Muscle of leg (tissue), 16 donors: ENCODE measurements at places on chromosomes 2 and 18. TPM values are rescaled to one million over a fixed set of nuclear protein-coding genes. Genes with fewer than 3 reads are reported as not detected.

DNA sequence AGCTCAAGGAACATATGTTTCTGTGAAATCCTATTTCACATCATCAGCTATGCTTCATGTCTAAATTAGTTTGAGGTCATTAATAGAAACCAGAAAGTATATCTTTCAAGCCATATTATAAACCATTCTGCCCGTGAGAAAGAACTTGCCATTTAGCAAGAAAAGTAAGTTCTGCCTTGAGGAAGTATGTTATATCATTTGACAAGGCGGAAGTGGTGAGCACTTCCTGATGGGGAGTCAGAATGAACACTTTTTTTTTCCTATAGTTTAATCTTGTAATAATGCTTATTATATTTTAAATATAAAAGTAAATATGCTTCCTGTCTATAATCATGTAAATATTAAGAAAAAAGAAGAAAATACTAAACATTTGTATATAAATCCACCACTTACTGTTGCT lies 39.3 kb upstream of the NRXN1 start:
- no peak overlapping the region for H3K27ac ChIP-seq
- no peak for DNase-seq
- H3K36me3 ChIP-seq, result no peaks in the 10 kb centered on the region
- H3K4me3 ChIP-seq, result no peak overlapping the region

GRCh38 chr2:47664817-47665216 lies 118.1 kb upstream of the MSH6 start:
- no peak for DNase-seq
- H3K36me3 ChIP-seq, result no peaks in the 10 kb centered on the region
- H3K27ac ChIP-seq, result no peak overlapping the region
- no peak overlapping the region for H3K4me3 ChIP-seq
- no peaks in the 10 kb centered on the region for H3K4me1 ChIP-seq
- no peaks in the 10 kb centered on the region for H3K27me3 ChIP-seq

DNA sequence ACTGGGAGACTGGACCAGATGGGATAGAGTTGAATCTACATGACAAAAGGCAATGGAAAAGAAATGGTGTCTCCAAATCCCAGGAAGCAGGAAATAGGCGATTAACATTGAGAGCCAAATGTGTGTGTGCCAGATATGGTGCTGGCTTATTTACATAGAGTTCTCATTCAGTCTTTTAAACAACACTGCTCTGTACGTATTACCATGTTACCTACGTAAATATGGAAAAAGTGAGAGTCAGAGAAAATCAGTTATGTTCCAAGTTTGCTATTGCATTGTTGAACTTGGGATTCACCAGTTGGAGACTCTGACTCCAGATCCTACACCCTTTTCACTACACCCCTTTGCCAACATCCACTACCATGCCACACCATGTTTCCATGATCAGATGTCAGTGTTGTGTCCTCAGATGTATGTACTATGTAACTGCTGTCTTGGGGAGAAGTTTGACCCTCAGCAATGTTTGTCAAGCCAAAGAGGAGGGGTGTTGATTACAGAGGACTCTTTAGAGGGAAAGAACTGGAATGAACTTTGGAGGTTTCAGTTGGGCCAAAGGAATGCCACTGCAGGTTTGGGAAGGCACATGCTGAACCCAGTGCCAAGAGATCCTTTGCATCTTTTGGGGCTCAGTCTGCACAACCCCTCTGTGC lies 19.6 kb upstream of the GREB1 start:
- no peak for DNase-seq
- H3K4me1 ChIP-seq, result peaks cover 6% of the 10 kb centered on the region
- no peak overlapping the region for H3K27ac ChIP-seq
- no peaks in the 10 kb centered on the region for H3K36me3 ChIP-seq
- H3K4me3 ChIP-seq, result no peak overlapping the region

DNA sequence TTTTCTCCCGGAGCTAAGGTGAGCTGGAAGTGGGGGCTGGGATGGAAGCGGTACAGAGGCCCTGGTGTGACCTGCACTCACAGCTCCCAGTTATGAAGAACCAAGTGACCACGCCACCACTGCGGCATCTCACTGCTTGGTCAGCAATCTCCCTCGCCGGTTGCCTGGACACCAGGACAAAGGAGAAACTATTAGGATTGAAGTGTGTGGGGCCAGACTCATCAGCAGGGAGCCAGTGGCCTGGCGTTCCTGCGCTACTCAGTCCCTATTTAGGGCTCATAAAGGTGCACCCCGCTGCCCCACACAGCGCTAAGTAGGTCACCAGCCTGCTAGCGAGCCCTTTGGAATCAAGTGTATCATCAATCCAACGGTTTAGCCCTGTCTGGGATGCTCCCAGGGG lies 82.9 kb downstream of the ZCCHC2 start:
- peaks cover 9% of the 10 kb centered on the region for H3K27me3 ChIP-seq
- no peak overlapping the region for H3K4me3 ChIP-seq
- DNase-seq, result no peak
- no peaks in the 10 kb centered on the region for H3K36me3 ChIP-seq
- H3K4me1 ChIP-seq, result peaks cover 13% of the 10 kb centered on the region
- H3K27ac ChIP-seq, result no peak overlapping the region

DNA sequence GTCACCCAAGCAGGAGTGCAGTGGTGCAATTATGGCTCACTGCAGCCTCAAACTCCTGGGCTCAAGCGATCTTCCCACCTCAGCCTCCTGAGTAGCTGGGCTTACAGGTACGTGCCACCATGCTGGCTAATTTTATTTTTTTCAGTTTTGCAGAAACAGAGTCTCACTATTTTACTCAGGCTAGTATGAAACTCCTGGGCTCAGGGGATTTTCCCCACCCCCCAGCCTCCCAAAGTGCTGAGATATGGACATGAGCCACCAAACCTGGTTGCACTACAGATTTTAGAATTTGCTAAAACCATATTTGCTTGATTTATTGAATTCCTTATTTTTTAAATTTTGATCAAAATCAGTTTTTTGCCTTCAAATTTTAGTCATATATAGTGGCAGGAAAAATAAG lies 1553.4 kb downstream of the LRP1B start:
- no peaks in the 10 kb centered on the region for H3K36me3 ChIP-seq
- DNase-seq, result no peak
- H3K27ac ChIP-seq, result no peak overlapping the region
- no peak overlapping the region for H3K4me3 ChIP-seq
- H3K27me3 ChIP-seq, result no peaks in the 10 kb centered on the region

Gene MEIS1
- total RNA-seq, result 14.5 TPM

Gene ASAP2
- 12.1 TPM for total RNA-seq

- DNase-seq, result no peak
- H3K27me3 ChIP-seq, result no peaks in the 10 kb centered on the region
- H3K27ac ChIP-seq, result peak overlapping the region; percentile 11
Measured at GRCh38 chr2:38159191-38159590, 83.2 kb upstream of the CYP1B1 start.

Gene TUBA3E
- not detected for total RNA-seq

GRCh38 chr2:11145350-11145749 lies 9.9 kb upstream of the SLC66A3 start:
- H3K4me3 ChIP-seq, result no peak overlapping the region
- peaks cover 6% of the 10 kb centered on the region for H3K27me3 ChIP-seq
- H3K27ac ChIP-seq, result no peak overlapping the region
- H3K36me3 ChIP-seq, result no peaks in the 10 kb centered on the region
- DNase-seq, result no peak
- no peaks in the 10 kb centered on the region for H3K4me1 ChIP-seq
